ENCODE measurements at places on chromosomes 7 and 10.

DNA sequence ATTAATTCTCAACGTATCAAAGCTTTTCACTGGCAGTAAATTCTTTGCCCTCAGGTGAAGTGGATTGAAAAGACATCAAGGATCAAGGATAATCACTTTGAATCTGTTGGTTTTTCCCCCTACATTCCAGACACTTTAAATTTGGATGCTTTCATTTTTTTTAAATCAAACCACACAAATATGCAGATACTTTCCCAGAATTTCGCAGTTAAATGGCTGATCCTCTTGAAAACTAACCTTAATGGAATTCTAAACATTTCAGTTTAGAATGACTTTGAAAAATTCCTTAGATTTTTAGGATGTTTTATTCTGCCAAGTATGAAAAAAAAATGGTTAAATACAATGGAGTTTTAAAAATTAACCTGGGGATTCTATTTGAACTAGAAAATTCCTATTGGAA is 325.9 kb downstream of the GFRA1 start:
- no peak for DNase-seq

- DNase-seq = no peak
Observed at GRCh38 chr10:112663234-112664125, 216.5 kb downstream of the VTI1A start.

GRCh38 chr7:46569133-46569465 is 648.0 kb upstream of the IGFBP3 start:
- DNase-seq = no peak

- DNase-seq = no peak
Observed at GRCh38 chr10:114777415-114777814, 44.2 kb upstream of the FHIP2A start.

All from activated T-cell treated with anti-CD3 and anti-CD28 coated beads for 24 hours (primary cell).